NCI-H1092 (cell line): ENCODE measurements at places on chromosomes 11 and 22.
A peak's percentile ranks its signal among the peaks of the same experiment; 100 is the strongest.

- DNase-seq, result no peak
These were observed 20.6 kb upstream of the TPH1 start for GRCh38 chr11:18066626-18067025.

DNA sequence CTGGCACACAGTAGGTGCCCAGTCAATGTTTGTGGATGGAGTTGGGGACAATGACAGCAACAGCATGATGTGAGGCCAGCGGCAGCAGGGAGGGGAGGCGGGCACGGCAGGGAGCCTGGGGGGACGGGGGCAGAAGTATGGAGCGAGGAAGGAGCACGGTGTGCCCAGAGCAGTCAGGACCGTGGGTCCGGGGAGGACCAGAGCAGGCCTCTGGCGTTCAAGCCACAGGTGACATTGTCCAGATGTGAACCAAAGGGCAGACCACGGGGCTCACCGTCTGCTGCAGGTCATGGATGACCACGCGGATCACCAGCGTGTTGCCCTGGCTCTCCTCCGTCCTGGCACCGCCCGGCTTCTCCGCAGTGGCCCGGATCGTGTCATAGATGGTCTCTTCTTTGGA, 105.5 kb downstream of the SHANK2 start:
- no peak for DNase-seq

- DNase-seq, result no peak
These were observed 13.2 kb upstream of the CSF2RB start for GRCh38 chr22:36900225-36900624.

DNA sequence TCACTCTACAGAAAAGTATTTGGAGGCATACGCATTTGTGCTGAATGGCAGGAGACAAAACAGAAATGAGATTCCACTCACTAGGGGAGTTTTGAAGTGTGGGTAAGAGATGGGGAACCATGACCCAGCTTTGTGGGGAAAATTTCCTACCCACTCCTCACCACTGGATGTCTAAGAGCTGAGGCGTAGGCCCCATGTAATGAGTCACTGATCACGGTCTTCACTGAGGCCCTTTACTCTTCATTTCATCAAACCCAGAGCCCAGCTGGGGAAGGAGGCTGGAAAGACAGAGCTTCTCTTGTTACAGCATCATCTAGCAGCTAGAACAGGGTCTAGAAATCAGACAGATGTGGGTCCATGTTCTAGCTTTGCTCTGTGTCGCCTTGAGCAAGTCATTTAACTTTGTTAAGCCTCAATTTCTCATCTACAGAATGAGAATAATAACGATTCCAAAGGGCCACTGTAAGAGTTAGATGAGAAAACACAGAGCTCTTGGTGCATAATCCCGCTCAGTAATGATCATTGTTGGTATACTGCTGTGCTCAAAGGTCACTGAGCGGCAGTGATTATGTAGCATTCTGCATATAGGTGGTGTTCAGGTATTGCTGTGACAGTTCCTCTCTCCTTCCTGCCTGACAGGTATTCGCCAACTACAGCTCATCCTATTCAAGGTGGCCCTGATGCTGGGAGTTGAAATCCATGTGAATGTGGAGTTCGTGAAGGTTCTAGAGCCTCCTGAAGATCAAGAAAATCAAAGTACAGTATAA, 97.2 kb downstream of the MICAL2 start:
- no peak for DNase-seq

- no peak for DNase-seq
These were observed 109.3 kb downstream of the GALNT18 start for GRCh38 chr11:11512502-11512901.

- DNase-seq, result no peak
These were observed 620 bp downstream of the SMPD1 start for GRCh38 chr11:6390718-6391469.

DNA sequence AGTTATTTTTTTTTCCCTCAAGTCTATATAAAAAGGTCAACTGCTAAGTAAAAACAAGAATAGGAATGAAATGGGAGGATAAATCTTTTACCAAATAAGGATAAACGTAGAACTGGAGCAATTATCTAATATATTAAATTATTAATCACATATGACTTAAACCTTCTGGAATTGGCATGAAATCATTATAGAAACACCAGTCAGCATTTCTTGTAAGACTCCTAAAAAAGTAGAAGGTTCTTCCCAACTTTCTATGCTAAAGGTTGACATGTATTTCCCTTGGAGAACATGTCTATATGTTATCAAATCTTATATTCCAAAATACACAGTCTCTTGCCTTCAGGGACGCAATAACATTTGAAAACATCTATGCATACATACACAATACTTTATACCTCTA, 143.2 kb downstream of the SBF2 start:
- DNase-seq, result no peak

- DNase-seq, result no peak
These were observed 256.1 kb upstream of the UBASH3B start for GRCh38 chr11:122399375-122399774.

- DNase-seq, result no peak
These were observed 1295.0 kb downstream of the JRKL start for GRCh38 chr11:97684486-97685439.

DNA sequence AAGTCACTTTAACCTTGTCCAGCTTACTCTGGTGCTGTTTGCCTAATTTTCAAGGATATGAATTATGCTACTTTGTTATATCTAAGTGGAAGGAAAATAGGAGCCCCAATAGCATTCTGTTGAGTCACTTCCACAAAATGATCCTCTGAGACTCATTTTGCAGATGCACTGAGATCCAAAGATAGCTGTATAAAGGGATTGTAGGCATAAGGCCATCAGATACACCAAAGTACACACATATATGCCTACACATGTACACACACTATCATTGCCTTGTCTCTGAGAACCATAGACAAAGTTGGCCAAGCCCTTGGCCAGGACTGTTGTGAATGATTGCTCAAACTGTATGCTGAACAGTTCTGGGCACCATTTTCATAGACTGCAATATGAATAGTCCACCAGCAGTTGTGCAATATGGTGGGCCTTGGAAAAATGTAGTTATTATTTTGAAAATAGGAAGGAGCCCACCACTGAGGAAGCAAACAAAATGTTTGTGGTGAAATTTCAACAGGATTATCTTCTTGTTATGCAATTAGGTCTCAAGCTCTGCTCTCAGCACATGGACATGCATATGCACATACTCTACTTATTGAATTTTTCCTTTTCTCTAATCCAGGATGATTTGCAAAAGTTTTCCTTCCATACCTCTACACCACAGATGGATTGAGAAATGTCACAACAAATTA, 186.0 kb upstream of the CTSC start:
- DNase-seq, result no peak

DNA sequence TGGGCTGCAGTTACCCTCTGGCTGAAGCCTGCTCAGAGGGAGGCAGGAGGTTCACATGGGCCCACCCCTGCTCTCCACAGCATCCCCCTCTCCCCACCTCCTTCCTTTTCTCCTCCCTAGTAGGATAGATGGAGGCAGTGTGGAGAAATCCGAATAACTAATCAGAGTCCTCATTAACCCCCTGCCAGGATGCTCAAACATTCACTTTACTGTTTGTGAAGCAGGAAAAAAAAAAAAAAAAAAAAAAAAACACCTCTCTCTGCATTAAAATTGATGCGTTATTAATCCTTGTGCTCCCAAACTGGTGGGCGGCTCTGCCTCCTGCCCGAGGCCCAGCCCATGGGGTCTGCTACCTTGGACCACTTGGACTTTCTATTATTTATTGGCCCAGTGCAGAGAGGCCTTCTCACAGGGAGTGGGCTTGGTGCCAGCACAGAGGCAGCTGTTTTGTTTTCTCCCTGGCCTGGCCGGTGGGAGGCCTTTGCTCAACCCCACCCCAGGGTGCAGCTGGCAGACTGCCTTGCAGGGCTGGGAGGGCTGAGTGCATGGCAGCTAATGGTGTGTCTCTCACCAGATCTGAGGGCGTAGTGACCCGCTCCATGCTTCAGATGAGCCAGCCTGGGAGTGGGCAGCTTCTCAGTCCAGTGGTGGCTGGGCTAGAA, 150.7 kb downstream of the PKNOX2 start:
- DNase-seq, result peak; percentile 95

DNA sequence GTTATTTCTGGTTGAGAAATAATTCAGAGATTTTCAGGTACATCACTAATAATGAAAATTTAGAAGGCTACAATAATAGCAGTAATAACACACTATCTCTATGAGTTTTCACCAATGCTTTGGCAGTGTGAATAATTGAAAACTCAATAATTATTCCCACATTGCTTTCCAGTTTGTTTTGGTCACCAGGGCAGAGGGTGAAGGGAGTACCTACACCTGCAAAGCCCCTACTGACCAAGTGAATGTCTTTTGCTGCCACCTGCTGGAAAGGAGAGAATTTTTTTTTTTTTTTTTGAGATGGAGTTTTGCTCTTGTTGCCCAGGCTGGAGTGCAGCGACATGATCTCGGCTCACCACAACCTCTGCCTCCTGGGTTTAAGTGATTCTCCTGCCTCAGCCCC, 3.2 kb downstream of the NELL1 start:
- DNase-seq, result no peak

- no peak for DNase-seq
These were observed 2.9 kb downstream of the CLCF1 start for GRCh38 chr11:67370351-67371076.

- DNase-seq, result no peak
These were observed 75.2 kb downstream of the ADAMTS15 start for GRCh38 chr11:130523609-130524008.

DNA sequence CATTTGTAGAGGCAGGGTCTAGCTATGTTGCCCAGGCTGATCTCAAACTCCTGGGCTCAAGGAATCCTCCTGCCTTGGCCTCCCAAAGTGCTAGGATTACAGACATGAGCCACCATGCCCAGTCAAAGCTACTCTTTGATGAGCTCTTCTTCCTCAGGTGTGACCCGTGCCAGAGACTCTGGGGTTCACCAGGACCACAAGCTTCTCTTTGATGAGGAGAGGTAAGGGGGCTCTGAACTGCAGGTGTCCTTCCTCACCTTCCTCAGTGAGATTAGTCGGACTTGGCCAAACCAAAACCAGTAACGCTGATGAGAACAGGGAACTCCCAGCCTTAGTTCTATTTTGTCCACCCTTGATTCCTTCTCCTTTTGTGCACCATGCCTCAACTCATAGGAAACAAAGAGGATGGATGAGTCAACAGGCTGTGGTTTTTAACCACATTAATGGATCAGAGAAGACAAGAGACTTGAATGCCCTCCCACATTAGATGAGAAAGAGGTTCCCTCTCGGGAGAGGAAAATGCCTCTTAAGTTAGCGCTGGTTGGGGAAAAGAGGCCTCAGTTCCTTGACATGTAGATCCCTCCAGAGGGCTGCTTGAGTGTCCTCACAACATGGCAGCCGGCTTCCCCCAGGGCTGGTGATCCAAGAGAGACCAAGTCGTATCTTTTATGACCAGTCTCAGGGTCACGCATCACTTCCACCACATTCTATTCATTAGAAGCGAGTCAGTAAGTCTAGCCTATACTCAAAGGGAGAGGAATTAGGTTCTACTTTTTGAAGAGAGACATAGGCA, 25.7 kb upstream of the CTR9 start:
- DNase-seq, result no peak

- DNase-seq, result no peak
These were observed 46.4 kb upstream of the HEPHL1 start for GRCh38 chr11:93974759-93975158.

- no peak for DNase-seq
These were observed 408 bp downstream of the PPP2R5B start for GRCh38 chr11:64924910-64925284.

DNA sequence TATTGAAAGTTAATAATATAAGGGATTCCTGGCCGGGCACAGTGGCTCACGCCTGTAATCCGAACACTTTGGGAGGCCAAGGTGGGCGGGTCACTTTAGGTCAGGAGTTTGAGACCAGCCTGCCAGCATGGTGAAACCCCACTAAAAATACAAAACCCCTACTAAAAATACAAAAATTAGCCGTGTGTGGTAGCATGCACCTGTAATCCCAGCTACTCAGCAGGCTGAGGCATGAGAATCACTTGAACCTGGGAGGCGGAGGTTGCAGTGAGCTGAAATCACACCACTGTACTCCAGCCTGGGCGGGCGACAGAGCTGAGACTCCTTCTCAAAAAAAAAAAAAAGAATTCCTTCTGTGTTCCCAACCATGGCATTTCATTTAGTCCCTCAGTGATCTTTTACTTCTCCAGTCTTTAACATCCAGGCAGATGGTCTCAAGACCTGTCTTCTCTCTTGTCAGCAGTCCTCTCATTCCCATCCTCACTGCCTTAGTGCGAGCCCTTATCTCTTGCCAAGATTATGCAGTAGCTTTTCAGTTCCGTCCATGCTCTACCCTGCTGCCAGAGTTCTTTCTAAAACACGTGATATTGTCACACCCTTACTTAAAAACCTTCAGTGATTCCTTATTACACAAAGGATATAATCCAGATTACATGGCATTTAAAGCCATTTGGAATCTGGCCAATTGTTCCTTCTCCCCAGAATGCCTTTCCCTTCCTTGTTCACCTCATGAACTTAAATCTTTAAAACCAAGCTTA, 17.9 kb downstream of the RTN3 start:
- no peak for DNase-seq

- DNase-seq, result no peak
These were observed 27.7 kb downstream of the PICALM start for GRCh38 chr11:86040919-86041850.

- DNase-seq, result no peak
These were observed 2.8 kb upstream of the LARGE1 start for GRCh38 chr22:33923033-33923432.

GRCh38 chr11:97963528-97964331, 1057.0 kb upstream of the CNTN5 start:
- DNase-seq, result no peak

- peak; percentile 78 for DNase-seq
These were observed 39.7 kb downstream of the USP35 start for GRCh38 chr11:78228467-78228866.

DNA sequence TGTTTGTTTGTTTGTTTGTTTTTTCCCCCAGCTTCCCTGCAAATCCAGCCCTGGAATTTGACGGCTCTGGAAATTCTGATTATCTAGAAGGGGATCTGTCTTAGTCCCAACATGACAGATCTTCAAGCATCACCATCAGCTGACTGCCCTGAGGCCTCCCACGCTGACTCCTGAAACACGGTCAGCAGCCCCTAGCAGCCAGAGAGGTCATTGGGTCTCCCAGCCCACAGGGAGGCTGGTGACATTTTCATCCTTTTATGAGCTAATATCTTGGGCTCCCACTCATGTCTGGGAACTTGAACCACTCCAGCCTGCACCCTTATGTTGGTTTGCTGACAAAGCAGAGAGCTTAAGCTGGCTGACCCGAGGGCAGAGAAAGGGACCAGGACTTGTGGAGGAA, 66.0 kb upstream of the TIMP3 start:
- no peak for DNase-seq

DNA sequence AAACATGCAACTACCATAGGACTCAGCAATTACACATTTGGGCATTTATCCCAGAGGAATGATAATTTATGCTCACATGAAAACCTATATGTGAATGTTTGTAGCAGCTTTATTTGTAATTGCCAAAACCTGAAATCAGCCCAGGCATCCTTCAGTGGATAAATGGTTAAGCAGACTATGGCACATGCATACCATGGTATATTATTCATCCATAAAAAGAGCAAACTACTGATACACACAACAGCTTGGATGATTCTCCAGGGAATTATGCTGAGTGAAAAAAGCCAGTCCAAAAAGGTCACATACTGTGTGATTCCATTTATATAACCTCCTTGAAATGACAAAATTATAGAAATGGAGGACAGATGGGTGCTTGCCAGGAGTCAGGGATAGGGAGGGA, 86.7 kb downstream of the ALX4 start:
- no peak for DNase-seq

- DNase-seq, result no peak
These were observed 21.4 kb upstream of the EHF start for GRCh38 chr11:34599406-34599945.

- no peak for DNase-seq
These were observed 1390.5 kb upstream of the TENM4 start for GRCh38 chr11:80831374-80831773.
